GM04503 (cell line): ENCODE measurements at places on chromosomes 13 and 19.

GRCh38 chr13:36552334-36552733 is 120.0 kb downstream of the CCNA1 start:
- no peak for DNase-seq

DNA sequence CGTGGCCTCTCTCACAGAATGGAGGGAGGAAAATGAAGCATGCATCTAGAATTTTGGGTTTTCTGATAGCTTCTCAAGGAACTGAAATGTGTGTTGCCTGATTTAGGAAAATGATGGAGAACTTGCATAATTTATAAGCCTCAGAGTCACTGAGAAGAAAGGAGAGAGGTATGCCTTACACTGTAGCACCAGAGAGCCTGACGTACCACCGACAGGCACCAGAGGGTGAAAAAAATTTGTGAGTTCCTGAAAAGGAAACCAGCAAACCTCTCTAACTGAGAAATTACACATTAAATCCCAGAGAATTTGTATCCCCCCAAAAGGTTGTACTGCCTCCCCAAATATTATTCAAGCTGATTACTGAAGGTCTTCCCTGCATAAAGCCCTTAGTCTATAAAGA is 915.3 kb upstream of the SLITRK6 start:
- no peak for DNase-seq

- no peak for DNase-seq
These were observed 2.9 kb downstream of the LDLR start for GRCh38 chr19:11092181-11092538.

- no peak for DNase-seq
These were observed 224.3 kb upstream of the SOX21 start for GRCh38 chr13:94936633-94937032.

- no peak for DNase-seq
These were observed 38.3 kb downstream of the RASL11A start for GRCh38 chr13:27308941-27309340.

GRCh38 chr19:43656436-43656835 is 13.5 kb downstream of the PLAUR start:
- DNase-seq, result no peak

GRCh38 chr13:107217251-107217650 is 649.3 kb upstream of the ARGLU1 start:
- no peak for DNase-seq

GRCh38 chr13:28423010-28423409 is 71.9 kb downstream of the FLT1 start:
- DNase-seq, result no peak

- no peak for DNase-seq
These were observed 17.3 kb upstream of the ZNF14 start for GRCh38 chr19:19749908-19750841.
